Caco-2 (cell line): ENCODE measurements at places on chromosomes 1 and 21. TPM values are rescaled to one million over a fixed set of nuclear protein-coding genes. Genes with fewer than 3 reads are reported as not detected.
A peak's percentile ranks its signal among the peaks of the same experiment; 100 is the strongest.

ANGPTL7 gene
- total RNA-seq, result not detected in 2 replicates

RBBP4 gene
- 175 and 179 TPM in 2 replicates for total RNA-seq

CCDC30 gene
- total RNA-seq, result 1.3 and 1.4 TPM in 2 replicates

TRAPPC10 gene
- total RNA-seq, result 43.4 and 49.4 TPM in 2 replicates

LENEP gene
- total RNA-seq, result 0.50 and 0.53 TPM in 2 replicates

- DNase-seq, result no peak
Observed at GRCh38 chr1:213446496-213446895, 395.5 kb downstream of the RPS6KC1 start.

GRCh38 chr1:56719171-56719570 is 74.1 kb downstream of the PRKAA2 start:
- no peak for DNase-seq

DNA sequence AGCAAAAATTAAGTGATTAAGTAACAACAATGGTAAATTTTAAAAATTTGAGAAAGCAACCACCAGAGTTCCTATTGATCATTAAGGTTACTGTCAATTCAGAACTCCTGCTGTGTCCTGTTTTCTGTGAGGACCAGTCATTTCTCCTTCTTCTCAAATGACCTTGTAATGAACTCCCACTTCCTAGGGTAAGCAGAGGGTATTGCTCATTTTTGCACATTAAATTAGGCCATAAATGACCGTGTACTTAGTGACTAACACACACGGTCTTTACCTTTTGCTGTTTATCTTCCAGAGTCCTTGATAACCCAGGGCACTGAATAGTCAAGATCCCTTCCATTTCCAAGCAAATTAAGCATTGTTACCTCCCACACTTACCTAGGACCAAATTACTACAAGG is 227.5 kb upstream of the LYPLAL1 start:
- no peak for DNase-seq

GRCh38 chr1:89125913-89126580 is at the start of gene GBP2:
Gene GBP2 (minus strand): TSS chr1:89126114. CDS start chr1:89121966, 4,148 bp downstream.
- no peak for DNase-seq

DNA sequence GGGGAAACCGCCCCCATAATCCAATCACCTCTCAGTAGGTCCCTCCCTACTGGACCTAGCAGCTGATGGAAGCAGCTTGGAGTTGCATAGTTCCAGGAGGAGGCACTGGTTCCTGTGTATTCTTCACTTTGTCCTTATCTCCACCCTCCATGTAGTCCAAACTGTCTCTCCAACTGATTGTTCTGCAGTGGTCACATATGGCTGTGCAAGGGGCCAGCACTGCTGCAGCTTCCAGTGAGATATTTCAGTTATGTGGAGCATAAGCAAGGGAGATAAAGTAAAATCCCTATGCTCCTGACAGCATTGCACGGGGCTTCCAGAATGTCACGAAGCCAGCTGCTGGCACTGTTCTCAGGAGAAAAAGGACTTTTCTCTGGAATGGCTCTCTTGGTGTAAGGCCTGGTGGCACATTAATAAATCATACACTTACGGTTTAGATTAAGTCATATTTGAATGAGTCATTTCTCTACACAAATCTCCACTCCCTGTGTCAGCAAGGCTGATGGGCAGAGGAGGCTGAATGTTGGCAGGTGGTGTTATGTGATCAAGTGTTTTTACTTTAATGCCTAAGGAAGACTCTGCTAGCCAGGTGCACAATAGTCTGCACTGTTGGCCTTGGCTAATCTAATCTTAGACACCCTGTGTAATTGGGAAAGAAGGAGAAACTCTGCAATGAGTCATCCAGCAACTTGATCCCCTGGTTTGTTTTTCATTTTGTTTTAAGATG is 93.4 kb downstream of the KCNK1 start:
- no peak for DNase-seq

DNA sequence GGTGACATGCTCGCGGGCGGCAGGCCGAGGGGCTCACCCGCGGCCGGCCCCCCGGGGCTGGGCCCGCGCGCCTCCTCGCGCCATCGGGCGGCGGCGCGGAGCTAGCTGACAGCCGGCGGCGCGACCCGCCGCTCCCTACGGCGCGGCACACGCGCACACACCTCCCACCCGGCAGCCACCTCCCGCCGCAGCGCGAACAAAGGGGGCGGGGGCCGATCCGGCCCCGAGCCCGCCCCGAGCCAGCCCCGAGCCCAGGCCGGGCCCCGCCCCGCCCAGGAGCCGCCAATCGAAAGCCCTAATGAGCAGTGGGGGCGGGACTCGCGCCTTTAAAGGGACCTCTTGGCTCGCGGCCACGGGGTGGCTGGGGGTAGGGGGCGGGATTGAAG is at the start of gene KIF21B:
KIF21B (minus strand) TSS at position 198 of the 386 bp plus-strand sequence. CDS start 331 bp downstream, outside the sequence.
- peak; percentile 87 for DNase-seq

DNA sequence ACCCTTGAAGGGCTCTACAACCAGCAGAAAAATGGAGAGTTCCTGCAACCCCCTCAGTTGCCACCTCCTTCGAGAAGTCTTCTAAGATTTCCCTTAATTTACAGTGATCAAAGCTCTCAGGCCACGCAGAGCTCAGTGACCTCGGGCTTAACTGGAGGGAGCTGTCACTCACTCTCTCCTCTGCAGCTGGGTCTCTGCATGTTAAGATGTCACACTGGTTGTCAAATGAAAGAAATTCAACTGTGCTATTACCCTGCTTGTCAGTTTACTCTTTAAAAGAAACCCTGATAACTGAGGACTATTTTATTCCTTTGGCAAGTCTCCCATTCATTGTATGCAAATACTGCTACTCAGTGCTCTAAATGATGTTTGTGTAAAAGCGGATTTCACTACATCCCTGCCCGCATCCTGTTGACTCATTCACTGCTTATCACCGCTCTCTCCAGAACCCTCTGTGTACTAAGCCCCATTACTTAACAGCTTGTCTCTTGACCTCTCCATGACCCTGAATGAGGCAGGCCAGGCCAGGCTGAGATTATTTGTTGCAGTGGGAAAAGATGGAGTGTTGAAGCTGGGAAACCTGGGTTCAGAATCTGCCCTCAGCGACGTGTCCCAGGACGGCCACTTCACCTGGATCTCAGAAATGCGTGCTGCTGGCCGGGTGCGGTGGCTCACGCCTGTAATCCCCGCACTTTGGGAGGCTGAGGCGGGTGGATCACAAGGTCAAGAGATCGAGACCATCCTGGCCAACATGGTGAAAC is 13.7 kb downstream of the DHRS3 start:
- DNase-seq, result peak; percentile 72

GRCh38 chr21:14617871-14618270 is 71.8 kb upstream of the SAMSN1 start:
- no peak for DNase-seq

GRCh38 chr1:39698568-39698967 is 7.3 kb upstream of the HPCAL4 start:
- no peak for DNase-seq

DNA sequence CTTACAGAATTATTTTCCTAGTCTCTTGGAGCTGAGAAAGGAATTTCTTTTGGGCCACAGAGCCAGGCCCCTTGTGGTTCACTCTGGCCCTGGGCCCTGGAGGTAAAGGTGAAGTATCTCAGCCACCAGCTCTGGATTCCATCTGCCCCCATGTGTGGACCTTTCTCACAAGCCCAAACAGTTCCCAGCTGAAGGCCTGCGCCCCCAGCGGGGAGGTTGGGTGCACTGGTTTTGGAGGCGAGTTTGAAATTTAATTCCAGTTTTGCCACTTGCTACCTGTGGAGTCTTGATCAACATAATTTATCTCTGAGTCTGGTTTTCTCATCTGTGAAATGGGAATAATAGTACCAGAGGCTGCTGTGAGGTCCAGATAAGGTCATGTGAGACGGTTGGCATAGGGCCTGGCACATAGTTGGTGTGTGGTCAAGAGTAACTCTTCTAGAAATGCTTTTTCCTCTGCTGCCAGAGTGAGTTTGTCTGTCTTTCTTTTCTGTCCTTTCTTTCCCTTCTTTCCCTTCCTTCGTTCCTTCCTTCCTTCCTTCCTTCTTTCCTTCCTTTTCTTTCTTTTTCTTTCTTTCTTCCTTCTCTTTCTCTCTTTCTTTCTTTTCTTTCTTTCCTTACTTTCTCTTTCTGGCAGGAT is 6.1 kb downstream of the AGTRAP start:
- DNase-seq, result no peak

- DNase-seq, result no peak
Observed at GRCh38 chr1:177442584-177442983, 271.8 kb downstream of the BRINP2 start.

DNA sequence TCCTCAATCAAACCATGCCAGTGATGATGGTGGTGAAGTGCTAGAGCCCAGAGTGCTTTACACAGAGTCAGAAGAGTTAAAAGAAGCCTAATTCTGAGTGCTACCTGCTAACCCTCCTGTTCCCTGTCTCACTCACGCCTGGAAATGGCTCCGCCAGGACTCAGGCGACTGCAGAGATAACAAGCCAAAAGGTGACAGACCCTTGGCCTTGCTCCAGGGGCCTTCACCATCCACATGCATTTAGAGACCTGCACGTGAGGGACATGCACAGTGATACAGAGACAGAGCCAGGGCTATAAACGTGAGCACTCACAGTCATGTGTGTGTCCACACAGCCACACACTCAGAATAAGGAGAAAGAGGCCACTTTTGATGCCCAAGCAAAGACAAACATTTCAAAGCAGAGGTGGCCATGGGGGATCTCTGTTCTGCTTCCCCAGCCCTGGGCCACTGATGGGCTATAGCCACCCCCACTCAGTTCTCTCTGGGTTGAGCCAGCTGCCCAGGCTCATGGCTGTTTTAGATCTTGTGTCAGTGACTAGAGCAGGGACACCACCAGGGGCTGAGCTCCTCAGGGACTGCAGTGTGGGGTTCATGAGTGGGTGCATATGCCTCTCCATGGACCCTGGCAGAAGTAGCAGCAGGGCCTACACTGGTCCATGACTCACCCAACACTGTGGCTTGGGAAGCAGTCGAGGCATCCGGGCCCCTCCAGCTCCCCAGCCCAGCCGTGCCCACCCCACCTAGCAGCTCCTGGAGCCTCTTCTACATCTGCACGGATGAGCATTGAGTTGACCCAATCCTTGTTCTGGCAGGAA is 117.2 kb downstream of the EPHB2 start:
- no peak for DNase-seq

- no peak for DNase-seq
Observed at GRCh38 chr1:63294803-63295594, 27.4 kb upstream of the FOXD3 start.

GRCh38 chr1:97875996-97876395 is 44.8 kb downstream of the DPYD start:
- DNase-seq, result no peak

- no peak for DNase-seq
Observed at GRCh38 chr1:66729119-66729518, 23.1 kb upstream of the DYNLT5 start.

- DNase-seq, result peak; percentile 62
Observed at GRCh38 chr21:42781150-42781970, 98.0 kb downstream of the WDR4 start.

- peak; percentile 52 for DNase-seq
Observed at GRCh38 chr1:153337980-153338853, 10.4 kb downstream of the PGLYRP4 start.

- DNase-seq, result no peak
Observed at GRCh38 chr1:67270541-67270940, 37.1 kb upstream of the IL12RB2 start.

- DNase-seq, result no peak
Observed at GRCh38 chr21:42209801-42210479, 9.0 kb upstream of the ABCG1 start.

DNA sequence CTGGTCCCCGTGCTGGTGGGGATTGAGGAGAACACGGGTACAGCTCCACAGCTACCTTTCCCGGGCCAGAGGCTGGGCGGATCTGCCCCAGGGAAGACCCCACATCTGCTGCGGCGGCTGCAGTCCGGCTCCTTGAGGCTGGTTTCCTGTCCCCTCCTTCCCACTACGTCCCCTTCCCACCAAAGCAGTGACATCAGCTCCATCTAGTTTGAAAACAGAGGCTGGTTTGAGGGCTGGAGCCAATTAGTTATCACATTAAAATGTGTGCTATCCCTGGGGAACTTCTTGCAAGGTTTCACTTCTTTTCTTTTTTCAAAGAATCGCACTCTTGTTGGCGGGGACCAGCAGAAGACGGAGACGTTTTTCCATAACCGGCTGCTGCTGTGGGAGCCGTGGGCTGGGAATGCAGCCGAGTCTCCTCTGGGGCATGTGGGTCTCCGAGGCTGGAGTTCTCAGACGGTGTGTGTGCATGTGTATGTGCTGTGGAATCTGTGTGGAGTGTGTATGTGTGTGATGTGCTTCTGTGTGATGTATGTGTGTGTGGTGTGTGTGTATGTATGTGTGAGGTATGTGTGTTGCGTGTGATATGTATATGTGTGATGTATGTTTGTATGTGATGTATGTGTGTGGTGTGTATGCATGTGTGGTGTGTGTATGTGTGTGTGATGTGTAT is 8.9 kb upstream of the PCBP3 start:
- DNase-seq, result no peak
